NCI-H2171 treated with DMSO at 0.1 percent for 48 hours (cell line): ENCODE measurements at places on chromosomes 13 and 19.

DNA sequence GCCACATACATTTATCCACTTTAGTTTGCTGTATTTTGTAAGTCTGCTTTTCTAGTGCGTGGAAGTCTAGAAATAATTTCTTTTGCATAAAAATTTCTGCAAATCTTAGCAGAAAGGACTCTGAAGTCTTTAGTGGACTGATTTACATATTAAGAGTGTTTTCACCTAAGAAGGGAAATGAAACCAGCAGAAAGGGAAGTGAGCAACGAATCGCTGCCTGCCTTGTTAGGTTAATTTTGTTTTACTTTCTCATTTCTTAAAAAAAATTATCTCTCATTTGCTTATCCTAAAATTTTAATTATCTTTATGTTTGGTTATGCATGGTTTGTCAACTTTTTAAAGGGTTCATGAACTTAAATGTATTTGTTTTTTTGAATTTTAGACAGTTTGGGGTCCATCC lies 767 bp upstream of the GPR18 start:
- DNase-seq = no peak

- DNase-seq = no peak
Observed at GRCh38 chr19:56764196-56764695, 76.3 kb downstream of the PEG3 start.

DNA sequence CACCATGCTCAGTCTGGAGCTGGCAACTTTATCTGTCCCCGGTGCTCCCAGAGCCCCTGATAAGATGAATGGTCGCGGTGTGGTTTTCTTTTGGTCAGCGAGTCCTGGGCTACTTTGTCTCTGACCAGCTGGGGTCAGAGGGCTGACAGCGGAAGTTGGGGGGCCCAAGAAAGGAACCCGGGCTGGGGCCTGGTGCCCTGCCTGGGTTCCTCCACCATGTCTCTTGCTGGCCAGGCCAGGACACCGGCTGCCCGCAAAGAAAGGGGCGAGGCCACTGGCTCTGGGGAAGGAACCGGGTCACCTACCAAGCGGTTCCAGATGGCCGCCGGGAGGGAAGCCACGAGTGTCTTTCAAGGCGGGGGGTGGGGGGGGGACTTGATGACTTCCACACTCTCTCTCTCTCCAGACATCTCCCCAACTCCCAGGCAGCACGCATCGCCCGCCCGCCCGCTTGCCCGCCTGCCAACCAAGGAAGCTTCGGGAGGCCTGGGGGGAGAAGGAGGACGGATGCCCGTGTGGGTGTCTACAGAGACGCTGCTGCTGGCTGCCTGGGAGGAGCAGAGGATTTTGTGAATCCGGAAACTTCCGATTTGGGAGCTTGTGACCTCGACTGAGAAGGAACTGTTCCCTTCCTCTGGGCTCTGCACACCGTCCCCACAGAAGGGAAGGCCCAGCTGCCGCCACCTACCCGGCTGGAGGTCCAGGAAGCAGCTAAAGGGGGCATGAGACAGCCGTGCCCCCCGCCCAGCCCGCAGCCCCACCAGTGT lies 1.1 kb downstream of the PIP5K1C start:
- DNase-seq = no peak

- no peak for DNase-seq
Observed at GRCh38 chr13:109485136-109485794, 301.1 kb downstream of the IRS2 start.

DNA sequence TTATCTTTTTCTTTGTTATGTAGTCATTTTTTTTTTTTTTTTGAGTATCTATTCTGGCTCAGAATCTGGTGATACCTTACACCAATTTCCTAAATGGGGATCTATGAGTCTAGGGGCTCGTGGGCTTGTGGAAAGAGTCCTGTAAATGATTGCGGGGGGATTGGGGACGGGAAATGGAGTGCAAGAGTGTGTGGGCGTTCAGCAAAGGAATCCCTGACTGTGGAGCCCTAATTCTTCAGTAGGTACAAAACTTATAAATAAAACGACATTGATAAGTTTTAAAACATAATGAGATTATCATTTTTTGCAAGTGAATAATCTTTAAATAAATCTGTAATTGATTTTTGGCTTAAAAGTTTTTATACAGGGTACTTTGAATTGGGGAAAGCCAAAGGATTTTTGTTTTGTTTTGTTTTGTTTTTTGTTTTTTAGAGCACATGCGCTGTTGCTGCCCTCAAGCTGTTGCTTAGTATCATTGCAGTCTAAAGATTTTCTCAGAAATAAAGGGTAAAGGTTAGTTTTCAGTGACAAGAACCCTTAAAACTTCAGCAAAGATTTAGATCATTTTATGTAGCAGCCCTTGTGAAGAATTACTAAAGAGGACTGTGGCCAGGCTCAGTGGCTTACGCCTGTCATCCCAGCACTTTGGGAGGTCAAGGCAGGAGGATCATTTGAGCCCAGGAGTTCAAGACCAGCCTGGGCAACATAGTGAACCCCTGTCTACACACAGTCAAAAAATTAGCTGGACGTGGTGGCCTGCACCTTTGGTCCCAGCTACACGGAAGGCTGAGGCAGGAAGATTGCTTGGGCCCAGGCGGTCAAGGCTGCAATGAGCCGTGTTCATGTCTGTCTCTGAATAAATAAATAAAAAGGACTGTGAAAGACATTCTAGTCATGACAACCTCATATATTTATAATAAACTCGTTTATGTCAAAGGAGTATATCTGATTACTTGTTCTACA lies 1.7 kb downstream of the ERCC5 start:
- DNase-seq = peak; percentile 65

- no peak for DNase-seq
Observed at GRCh38 chr19:19750842-19751790, 18.2 kb upstream of the ZNF14 start.

- no peak for DNase-seq
Observed at GRCh38 chr19:15234431-15235130, 2.3 kb upstream of the EPHX3 start.
